ENCODE measurements at places on chromosomes 1 and 21. TPM values are rescaled to one million over a fixed set of nuclear protein-coding genes. Genes with fewer than 3 reads are reported as not detected.

DNA sequence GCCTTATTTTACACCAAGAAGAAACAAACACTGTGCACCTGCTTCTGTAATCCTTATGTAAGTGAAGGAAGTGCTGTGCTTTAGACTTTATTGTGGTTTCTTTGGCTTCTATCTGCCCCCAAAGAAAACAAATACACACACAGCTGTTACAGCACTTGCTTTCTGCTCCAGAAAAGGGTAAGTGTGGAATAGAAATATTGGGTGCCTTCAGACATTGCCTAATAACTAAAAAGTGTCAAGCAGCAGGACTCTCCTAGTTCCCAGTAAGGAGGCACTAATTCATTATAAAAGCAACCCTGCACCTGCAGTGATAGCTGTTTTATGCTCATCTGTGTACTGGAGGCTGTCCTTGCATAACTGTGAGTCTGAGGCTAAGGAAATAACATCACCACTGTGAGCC lies 23.4 kb upstream of the PRRX1 start:
- DNase-seq = no peak

Gene ADAMTSL4
- 99.6 TPM for total RNA-seq

Gene RXRG
- 0.52 TPM for total RNA-seq

Gene USP48
- 51.4 TPM for total RNA-seq
